ENCODE measurements at places on chromosomes 2 and 18.

GRCh38 chr18:75240433-75240832 lies 29.8 kb downstream of the TSHZ1 start:
- DNase-seq, result no peak

DNA sequence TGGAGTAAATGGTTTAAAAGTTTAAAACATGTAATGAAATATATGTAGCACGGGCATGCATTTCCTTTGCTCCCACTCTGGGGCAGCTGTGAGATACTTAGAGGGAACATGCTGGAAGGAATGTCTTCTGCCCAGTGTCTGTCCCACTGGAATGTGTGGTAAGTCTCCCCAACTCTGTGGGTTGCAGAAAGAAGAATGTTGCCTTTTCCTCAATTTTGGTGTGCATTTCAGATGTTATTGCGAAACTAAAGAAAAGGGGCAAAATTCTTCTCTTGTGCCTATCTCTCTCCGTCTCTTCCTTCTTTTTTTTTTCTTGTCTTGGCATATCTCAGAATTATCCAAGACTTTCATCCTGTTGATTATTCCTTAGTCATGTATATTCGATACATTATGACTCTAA lies 201.1 kb downstream of the SH3RF3 start:
- no peak for DNase-seq

DNA sequence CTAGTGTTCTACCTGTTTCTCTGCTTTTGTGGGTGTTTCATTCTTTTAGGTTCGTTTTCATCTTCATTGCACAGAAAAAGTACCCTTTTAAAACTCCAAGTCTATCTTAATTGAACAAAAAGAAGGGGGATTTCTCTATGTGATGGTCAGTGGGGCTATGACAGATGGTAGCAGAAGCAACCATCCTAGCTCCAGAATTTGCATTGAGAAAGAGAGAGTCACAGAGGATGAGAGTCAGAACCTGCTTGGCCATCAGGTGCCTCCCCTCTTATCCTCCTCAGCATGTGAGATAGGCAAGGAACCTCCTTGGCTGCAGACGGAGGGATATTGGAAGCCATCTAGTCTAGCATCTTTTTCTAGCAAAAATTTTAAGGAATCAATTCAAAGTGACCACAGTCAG lies 398.0 kb upstream of the DCC start:
- no peak for DNase-seq

DNA sequence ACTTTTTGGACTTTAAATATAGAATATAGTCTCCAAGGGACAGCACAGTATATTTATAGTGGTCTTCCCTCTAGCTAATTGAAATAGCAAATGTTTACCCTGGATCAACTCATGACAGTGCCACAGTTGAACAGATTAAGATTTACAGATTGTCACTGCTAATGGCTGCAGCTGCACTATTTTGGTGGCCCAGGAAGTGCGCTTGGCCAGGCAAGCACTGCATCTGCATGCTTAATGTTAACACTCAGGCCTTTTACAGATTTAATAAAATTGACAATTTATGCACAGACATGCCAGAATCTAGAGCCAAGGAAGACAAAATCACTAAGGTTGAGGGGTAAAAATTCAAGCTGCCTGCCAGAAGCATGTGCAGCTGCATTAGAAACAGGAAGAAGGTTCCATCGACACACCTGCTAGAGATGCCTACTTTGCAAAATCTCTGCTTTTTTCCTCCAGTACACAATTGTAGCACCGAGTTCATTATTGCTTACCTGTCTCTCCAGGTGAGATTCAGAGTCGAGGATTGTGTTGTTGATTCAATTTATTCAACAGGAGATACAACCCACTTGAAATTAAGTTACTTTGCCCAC lies 1042.3 kb upstream of the NRXN1 start:
- DNase-seq, result no peak

GRCh38 chr2:11434443-11434842 lies 31.5 kb downstream of the E2F6 start:
- DNase-seq, result no peak

- DNase-seq, result no peak
Measured at GRCh38 chr18:69763002-69763401, 184.7 kb downstream of the CD226 start.

DNA sequence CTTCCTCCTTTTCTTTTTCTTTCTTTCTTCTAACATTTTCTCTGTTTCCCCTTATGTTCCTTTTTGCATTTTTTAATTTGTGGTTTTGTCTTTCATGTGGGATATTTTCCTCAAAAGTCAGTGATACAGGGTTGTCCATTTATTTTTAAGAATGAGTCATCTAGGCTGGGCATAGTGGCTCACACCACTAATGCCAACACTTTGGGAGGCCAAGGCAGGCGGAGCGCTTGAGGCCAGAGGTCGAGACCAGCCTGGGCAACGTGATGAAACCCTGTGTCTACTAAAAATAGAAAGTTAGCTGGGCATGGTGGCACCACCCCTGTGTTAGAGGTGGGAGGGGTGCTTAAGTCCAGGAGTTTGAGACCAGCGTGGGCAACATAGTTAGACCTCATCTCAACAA lies 35.8 kb downstream of the KATNAL2 start:
- DNase-seq, result no peak

GRCh38 chr2:113079131-113079530 lies 11.4 kb downstream of the IL1F10 start:
- no peak for DNase-seq

DNA sequence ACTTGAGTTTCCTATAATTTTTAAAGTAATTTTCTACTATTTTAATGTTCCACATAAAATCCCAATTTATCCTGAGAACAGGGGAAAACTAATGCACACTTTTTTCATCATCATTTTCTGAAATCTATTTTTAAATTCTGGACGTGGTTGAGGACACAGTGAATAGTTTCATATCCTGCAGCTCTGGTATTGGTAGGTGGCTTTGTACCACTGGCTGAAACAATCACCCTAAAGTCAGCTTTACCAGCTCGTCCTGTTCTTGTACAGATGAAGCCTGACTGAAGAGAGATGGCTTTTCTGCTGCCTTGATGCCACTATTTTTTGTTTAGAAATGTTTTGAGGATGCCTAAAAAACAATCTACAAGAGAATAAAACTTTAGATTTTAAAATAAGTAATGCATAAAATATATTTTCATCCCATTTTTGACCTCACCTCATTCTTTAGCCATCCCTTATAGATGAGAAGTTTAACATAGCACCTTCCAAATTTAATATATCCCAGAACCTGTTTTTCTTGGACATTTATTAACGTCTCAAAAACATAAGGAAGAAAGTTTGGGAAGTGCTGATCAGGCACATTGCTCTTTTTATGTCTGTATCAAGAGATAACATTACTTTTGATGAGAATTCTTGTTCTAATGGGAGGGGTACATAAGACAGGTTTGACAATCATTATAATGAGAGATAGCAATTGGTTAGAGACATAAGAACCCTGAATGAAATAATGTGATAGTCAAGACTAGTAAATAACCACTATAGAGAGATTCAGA lies 80.9 kb downstream of the GALNT1 start:
- DNase-seq, result no peak

- no peak for DNase-seq
Measured at GRCh38 chr18:7535436-7536205, 31.5 kb upstream of the PTPRM start.

DNA sequence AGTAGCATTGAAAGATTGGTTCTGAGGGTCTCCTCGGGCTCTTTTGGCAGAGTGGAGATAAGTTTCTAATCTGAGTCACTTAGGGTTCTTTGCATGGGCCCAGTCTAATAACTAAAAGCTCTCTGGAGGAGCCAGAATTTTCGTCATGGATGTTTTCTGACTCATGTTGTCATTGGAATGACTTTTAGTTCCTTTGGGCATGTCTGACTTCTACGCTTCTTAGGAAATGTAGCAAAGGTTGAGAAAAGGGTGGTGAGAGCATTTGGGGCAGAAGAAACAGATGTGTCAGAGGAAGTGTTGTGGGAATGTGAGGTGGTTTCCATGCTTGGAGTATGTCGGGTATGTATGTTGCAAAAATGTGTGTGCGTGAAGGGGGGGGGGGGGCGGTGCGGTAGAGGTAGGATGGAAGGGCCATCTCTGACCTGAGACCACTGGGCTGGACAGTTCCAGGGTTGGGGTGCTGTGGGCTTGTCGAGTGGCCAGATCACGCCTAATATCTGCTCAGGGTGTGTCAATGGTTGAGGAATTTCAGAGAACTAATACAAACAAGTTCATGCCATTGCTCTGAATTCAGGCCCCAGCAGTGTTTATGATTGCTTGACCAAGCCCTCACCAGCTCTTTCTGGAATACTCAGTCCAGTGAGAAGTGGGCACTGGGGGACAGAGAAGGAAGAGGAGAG lies 26.9 kb downstream of the KLHL29 start:
- no peak for DNase-seq

- no peak for DNase-seq
Measured at GRCh38 chr2:150482667-150483400, 4.6 kb downstream of the RND3 start.

DNA sequence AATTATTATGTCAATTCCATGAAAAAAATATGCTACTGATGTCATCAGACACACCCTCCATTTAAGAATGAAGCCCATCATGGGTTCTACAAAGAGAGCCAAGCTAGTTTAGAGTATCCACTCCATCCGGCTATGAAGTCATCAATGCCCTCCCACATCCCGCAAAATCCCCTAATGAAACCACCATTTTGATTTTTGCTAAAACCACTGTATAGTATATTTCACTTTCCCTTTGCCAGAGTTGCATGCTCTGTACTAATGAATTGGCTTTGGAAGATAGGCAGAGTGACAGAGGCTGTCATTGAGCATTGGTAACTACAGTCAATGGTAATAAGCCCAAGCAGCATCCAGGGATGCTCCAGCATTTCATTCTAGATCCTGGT lies 118.6 kb downstream of the ANKRD44 start:
- DNase-seq, result no peak

GRCh38 chr2:237653776-237654558 lies 26.6 kb downstream of the LRRFIP1 start:
- no peak for DNase-seq

DNA sequence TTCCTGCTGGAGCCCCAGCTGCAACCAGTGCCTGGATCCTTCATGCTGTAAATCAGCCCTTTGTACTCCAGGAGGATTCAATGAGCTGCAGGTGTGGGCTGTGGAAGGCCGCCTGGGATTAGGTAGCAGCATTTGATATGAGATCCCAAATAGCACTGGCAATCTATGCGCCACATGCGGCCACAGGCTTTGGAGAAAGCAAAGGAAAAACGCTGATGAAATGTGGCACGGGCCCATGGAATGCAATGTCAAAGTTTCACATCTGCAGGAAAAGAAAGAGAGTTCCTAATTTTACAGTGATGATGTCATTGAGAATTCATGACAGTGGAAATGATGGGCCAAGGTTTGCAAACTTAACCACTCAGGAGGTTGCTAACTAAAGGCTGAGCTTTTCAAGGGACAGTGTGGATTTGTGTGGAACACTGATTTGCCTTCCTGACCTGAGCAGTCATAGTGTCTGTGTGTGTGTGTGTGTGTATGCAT lies 216.4 kb upstream of the OSR1 start:
- no peak for DNase-seq

DNA sequence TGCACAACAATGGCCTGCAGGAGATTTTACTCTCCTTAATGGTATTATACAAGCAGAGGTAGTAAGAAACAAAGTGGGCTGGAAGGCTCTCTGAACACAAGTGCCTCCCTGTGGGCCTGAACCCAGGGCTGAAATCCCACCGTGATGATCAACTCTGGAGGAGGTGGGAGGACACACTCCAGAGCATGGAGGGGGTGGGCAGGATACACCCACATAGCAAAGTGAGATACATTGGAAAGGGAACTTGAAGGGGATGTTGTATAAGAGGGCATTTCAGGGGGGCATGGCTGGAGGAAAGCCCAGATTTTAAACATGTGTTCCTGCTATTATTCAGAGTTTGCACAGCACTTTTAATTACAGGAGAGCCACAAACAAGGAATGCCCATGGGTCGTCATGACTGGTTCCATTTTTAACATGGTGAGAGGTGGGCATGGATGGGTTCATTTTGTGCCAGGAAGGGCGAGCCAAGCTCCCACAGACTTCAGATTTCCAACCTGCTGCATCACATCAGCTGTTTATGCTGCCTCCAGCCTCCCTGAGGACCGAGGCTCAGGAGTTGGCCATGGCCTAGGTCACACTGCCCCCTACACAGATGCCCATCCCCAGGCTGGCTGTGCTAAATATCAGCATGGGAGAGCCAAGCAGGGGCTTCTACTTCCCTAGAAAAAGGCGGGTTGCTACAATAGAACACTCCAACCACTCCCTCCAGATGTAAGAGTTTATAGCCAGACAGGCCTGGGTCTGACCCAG lies 416.2 kb upstream of the ID2 start:
- DNase-seq, result no peak

DNA sequence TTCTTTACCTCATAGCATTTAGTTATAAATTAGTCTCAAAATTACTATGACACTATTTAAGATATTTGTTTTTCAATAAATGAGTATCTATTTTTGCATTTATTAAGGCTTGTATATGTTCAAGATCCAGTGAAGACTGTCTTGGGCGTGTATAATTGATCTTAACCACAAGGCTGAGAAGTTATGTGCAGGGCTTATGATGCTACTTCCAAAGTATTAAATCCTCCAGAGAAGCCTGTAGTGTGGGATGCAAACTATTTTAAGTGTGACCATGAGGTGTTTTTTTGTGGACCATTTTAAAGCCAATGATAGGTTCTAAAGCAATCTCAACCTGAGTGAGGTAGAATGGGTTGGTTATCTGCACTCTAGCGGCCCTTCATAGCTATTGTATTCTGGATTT lies 219.9 kb downstream of the ZNF407 start:
- no peak for DNase-seq

- no peak for DNase-seq
Measured at GRCh38 chr18:46859855-46860254, 57.5 kb downstream of the PIAS2 start.

DNA sequence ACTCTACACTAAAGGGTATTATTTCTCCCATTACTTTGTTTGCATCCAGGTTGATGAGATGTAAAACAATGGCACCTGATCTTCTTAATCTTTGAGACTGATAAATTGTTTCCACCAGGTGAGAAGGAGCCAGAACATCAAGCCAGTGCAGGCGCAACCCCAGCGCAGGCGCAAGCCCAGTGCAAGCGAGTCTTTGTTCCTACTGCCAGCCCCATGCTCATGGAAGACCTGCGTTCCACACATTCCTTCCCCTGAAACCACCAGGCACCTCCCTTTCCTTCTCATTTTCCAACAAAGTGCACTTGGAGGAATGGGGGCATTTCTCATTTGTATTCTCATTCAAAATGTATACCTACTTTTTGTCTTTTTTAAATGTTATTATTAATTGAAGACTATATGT lies 188.7 kb upstream of the SMAD2 start:
- no peak for DNase-seq
